ENCODE measurements at places on chromosomes 5 and 9. TPM values are rescaled to one million over a fixed set of nuclear protein-coding genes. Genes with fewer than 3 reads are reported as not detected.

Gene PCDHA5
- 0.74 TPM for total RNA-seq

Gene EIF4E1B
- not detected for total RNA-seq

Gene ADRA1B
- 19.1 TPM for total RNA-seq

Gene SELENOP
- total RNA-seq: 0.18 TPM
